NCI-H2107 (cell line): ENCODE measurements at places on chromosomes 13 and 19.

DNA sequence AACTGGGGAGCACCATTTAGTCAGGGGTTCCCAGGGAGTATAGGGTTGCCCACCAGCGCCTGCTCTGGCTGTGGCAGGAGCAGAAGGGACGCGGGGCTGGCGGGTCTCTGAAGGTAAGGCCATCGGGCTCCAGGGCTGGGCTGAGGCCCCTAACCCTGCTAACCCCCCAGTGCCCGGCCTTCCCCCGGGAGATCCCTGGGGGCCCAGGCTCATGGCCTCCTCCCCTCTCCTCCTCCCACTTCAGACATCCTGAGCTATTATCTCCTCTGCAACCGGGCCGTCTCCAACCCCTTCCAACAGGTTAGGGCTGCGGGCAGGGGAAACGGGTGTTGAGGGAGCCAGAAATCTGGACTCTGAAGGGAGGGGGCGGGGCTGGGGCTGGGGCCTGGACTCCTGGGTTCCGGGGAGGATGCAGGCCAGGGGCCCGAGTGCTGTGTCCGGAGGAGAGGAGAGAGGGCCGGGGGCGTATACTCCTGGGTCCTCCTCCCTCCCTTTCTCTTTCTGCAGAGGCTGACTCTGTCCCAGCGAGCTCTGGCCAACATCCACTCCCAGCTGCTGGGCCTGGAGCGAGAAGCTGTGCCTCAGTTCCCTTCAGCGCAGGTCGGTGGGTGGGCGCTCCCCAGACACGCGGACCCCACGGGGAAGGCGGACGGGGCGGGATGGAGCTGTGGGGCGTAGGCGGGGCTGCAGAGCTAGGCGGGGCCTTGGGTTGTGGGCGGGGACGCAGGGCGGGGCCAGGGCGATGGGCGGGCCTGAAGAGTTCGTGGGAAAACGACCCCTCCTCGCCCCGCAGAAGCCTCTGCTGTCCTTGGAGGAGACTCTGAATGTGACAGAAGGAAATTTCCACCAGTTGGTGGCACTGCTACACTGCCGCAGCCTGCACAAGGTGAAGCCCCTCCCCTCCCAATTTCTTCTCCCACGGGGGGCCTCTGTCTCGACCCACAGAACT is 15.3 kb downstream of the TTYH1 start:
- DNase-seq: no peak

GRCh38 chr13:29674532-29674931 is 79.0 kb upstream of the SLC7A1 start:
- no peak for DNase-seq

DNA sequence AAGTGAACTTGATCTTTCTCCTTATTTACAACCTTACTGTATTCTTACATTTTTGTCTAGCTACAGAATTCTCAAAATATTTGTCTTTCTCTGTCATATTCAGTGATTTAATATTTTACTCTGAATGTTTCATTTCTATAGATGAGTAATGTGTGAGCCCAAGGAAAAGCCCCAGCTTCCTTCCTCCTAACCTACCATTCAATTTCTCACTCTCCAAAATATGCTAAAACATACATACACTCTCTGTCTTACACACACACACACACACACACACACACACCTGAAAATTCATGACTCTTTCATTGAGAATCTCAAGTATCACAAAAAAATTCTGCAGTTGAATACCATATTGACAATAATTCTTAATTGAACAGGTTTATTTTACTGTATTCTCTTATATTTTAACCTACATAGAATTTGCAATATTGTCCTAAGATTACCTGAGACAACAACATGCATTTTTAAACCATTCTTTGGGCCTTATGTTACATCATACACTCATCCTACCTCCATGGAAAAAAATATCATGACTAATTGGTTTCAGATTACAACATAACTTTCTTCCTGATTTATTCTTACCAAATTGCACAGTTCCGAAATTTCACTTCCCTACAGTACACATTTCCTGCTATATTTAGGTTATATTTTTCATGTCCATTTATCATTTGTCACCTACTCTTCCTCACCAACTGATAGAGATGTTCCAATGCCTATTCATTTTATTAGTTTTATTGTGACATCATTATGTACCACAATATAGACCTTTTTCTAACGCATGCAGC is 1965.6 kb upstream of the PCDH20 start:
- no peak for DNase-seq

DNA sequence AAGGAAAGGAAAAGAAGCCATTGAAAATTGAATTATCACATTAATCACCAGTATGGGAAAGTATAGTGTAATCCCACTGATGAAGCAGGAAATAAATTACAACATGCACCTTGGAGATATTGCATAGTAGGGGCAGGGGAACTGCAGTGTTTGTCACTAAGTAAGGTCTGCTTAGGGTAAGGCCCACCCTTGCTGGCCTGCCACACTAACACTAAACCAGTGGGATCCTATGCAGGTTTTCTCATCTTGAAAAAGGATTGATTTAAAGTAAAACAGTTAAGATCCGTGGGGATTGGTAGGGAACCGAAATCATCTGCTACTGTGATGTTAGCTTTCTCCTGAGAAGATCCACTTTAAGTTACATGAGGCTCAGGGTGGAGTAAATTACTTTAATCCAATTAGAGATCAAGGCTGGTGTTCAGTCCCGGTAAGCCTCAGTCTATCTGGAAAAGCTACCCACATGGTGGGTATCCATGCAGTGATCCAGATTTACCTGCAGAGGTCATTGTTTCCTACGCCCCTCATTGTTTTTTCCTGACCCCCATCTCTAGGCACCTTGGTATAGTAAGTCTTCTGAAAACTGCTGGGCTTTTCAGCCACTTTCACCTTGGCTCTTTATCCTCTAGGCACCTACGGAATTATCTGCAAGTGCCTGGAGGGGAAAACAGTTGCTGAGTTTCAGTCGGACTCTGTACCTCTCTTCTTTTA is 1014.9 kb upstream of the ATXN8OS start:
- DNase-seq: no peak

GRCh38 chr19:10639836-10640235 is 14.3 kb upstream of the ILF3 start:
- no peak for DNase-seq

DNA sequence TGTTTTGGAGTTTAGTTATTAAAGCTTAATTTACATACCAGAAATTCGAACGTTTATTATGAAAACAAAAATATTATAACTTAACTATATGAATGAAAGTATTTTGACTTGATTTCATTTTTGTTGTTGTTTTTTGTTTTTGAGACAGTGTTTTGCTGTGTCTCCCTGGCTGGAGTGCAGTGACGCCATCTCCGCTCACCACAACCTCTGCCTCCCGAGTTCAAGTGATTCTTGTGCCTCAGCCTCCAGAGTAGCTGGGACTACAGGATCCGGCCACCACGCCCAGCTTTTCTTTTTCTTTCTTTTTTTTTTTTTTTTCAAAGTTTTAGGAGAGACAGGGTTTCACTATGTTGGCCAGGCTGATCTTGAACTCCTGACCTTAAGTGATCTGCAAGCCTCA is 392.6 kb downstream of the PCDH17 start:
- DNase-seq: no peak
